RKO (cell line): ENCODE measurements at places on chromosomes 1 and 21.

GRCh38 chr1:14767075-14767474, 168.6 kb downstream of the KAZN start:
- no peak for DNase-seq

DNA sequence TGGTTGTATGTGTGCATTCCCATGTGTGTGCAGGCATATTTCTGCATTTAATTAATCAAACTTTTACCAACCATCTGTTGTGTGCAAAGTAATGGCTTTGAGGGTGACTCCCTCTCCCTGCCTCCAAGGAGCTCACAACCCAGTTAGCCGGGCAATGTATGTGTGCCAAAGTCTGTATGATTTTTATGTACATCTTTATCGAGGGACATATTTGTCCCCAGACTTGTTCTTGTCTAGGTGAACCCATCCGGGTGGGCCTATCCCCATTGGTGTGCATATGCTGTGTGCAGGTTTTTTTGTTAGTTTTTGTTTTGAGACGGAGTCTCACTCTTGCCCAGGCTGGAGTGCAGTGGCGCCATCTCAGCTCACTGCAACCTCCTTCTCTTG, 1.8 kb downstream of the SYTL1 start:
- no peak for DNase-seq

GRCh38 chr1:12649971-12650421, 6.1 kb downstream of the AADACL4 start:
- no peak for DNase-seq

DNA sequence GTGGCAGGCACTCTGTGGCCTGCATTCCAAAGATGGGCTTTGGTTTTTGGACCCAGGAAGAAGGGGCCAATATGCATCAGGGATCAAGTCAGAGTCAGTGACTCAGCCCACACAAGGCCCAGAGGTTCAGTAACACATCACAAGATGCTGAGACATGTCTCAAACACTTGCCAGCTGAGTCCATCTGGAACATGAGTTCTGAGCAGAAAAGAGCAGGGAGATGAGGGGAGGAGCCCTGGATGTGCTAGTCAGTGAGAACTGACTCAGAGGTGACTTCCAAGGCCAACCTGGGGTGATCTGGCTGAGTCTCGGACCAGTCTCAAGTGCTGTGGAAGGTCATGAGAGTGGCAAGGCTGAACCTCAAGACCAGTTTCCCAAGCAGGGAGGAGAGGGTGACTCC, 150.1 kb downstream of the CDC7 start:
- DNase-seq, result peak; percentile 85

DNA sequence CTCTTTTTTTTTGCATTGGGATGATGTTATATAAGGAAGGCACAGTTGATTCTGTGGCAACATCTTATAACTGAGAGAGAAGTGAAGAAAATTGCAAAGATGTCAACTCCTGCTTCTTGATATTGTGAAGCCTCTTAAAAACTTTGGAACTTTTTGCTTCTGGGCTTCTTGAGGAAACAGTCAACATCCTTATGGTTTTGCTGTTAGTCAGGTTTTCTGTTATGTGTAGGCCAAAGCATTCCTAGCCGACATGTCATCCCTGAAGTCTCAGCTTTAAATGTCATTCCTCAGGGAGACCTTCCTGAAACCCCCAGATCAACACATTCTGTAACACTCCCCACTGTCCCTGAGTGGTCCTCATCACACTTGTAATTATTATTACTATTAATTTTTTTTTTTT, 12.6 kb downstream of the FALEC start:
- DNase-seq, result no peak

GRCh38 chr1:3027611-3028371, 6.5 kb downstream of the ACTRT2 start:
- DNase-seq, result no peak

GRCh38 chr1:184768467-184768866, 13.8 kb upstream of the EDEM3 start:
- no peak for DNase-seq

- DNase-seq, result no peak
These were observed 40.2 kb upstream of the IFFO2 start for GRCh38 chr1:18996548-18997177.

DNA sequence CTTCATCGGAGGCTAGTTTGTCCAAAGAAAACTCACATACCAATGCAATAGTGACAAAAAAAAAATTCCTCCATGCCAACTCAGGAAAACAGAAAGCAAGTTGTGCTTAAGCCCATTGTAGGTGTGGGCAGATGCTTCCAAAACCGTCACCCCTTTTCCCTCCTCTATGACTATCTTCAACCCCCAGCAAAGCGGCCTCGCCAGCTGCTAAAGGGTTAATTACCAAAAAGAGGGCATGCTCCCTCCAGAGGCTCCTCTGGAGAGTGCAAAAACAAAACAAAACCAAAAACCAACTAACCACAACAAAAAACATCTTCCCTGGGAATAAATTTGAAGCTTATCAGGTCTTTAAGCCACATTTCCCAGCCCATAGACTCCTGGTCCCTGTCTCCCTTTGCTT, 1.2 kb downstream of the LMOD1 start:
- DNase-seq, result no peak

DNA sequence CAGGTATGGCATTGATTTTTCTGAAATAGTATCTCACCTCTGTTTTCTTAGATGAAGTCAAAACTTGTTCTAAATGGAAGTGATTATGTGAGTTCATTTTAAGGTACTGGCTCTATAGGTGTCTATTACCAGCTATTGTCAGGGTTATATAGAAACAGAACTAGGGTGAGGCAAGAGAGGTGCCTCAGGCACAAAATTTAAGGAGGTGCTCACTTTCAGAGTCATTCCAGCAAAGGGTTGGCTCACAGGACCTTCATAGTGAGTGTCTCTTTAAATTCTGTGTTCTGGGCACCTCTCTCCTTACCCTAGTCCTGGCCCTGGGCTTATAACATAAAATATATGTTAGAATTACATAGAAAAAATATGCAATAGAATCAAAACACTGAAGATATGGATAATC, 49.3 kb downstream of the KIAA0319L start:
- DNase-seq, result no peak

DNA sequence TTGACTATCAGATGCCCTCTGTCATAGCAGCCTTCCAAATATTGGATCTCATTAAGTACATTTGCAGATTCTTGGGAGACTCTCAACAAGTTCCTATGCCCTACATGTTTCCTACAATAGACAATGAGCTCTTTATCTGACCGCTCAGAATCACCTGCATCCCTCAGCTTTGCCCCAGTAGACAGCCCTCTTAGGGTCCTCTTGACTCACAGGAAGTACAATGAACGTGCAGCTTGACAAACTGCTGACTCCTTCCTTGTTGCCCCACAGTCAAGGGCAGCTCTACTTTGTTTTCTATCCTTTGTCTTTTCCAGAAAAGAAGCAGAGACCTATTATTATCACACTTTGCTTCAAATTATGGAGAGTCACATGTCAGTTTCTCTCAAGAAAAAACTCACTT, 27.6 kb downstream of the SLC44A5 start:
- DNase-seq, result no peak

DNA sequence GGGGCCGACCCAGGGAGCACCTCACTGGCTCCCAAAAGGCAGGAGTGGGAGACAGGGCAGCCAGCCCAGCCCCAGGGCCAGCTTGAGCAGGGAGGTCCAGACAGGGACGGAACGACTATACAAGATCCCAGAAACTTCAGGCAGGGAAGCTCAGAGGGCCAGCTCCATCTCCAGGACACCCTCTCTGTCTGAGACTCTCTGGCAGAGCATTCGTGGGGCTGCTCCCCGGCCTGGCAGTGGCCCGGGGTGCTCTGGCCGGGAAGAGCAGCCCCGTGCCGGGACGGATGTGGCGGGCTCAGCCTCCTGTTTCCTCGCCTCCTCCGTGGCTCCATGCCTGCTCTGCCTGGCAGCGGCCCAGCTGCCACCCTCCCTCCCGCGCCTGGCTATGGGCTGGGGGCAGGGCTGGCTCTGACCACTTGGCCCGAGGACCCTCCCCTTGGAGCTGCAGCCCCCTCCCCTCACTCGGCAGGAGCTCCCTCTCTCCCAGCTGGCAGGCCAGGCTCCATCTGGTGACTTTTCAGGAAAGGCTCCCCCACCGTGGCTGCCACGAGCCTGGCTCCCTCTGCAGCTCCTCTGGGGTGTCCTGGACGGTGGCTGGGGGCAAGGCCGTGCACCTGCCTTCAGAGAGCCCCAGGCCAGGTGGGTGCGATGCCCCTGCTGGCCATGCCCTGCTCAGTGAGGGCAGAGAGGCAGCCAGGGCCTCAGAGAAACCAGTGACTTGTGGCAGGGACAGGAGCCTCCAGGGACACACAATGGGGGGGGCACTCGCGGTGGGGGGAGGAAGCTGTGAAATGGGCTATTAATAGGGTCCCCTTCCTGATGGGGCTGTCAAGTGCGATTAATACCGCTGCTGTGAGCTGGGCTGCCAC, 5.6 kb upstream of the PLCH2 start:
- DNase-seq, result no peak

- no peak for DNase-seq
These were observed 35.2 kb downstream of the PTBP2 start for GRCh38 chr1:96756789-96757188.
